ENCODE measurements at places on chromosomes 1 and 21.

- H3K27me3 ChIP-seq: no peaks in the 10 kb centered on the region
- H3K27ac ChIP-seq: peak overlapping the region; percentile 100
- no peak overlapping the region for H3K4me3 ChIP-seq
- no peaks in the 10 kb centered on the region for H3K36me3 ChIP-seq
Observed at GRCh38 chr1:234975941-234976860, 152.4 kb downstream of the TOMM20 start.

DNA sequence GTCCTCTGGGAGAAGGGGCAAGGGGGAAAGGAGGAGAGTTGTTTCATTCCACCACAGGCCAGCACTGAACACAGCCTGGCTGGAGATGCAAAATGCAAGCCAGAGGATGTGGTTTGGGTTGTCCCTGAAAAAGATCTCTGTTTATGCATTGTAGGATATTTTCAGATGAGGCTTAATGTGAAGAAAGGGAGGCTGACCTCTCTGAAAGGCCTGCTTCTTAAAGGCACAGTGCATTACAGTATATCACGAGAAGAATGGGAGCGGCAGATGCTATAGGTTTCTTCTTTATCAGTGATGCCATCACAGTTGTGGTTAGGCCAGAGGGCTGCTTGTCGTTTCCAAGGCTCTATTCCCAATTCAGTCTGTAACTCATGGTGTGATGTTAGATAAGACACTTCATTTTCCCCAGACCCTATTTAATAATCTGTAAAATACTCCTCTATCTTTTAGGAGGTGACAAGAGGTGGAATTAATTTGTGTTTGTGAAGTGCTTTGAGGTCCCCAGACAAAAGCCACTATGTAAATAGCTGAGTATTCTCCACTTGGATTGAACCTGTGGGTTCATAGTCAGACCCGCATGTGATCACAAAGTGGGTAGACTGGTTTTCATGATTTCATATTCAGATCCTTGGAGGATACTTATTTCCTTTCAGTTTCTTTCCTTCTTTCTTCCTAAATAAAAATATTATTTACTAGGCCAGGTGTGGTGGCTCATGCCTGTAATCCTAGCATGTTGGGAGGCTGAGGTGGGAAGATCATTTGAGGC, 76.5 kb upstream of the WDR26 start:
- no peaks in the 10 kb centered on the region for H3K27me3 ChIP-seq
- no peaks in the 10 kb centered on the region for H3K36me3 ChIP-seq
- no peak overlapping the region for H3K27ac ChIP-seq

GRCh38 chr1:2555634-2556276, 416 bp upstream of the TNFRSF14 start:
- no peaks in the 10 kb centered on the region for H3K27me3 ChIP-seq
- no peaks in the 10 kb centered on the region for H3K36me3 ChIP-seq
- H3K4me3 ChIP-seq: peak overlapping the region; percentile 83
- H3K27ac ChIP-seq: no peak overlapping the region

GRCh38 chr1:227260433-227260832, 57.9 kb downstream of the CDC42BPA start:
- no peaks in the 10 kb centered on the region for H3K4me1 ChIP-seq
- no peak overlapping the region for H3K4me3 ChIP-seq
- DNase-seq: no peak
- no peak overlapping the region for H3K27ac ChIP-seq
- H3K27me3 ChIP-seq: no peaks in the 10 kb centered on the region

- H3K27ac ChIP-seq: no peak overlapping the region
- no peaks in the 10 kb centered on the region for H3K36me3 ChIP-seq
- no peak for DNase-seq
- peaks cover 5% of the 10 kb centered on the region for H3K27me3 ChIP-seq
- no peak overlapping the region for H3K4me3 ChIP-seq
- H3K4me1 ChIP-seq: no peaks in the 10 kb centered on the region
Observed at GRCh38 chr21:35989138-35989735, 71.1 kb downstream of the SETD4 start.

GRCh38 chr1:154938604-154939399, 2.3 kb upstream of the PMVK start:
- no peaks in the 10 kb centered on the region for H3K36me3 ChIP-seq
- H3K27me3 ChIP-seq: no peaks in the 10 kb centered on the region
- peak overlapping the region; percentile 93 for H3K27ac ChIP-seq
- H3K4me3 ChIP-seq: no peak overlapping the region
- peak; percentile 55 for DNase-seq
- H3K4me1 ChIP-seq: peaks cover 33% of the 10 kb centered on the region

DNA sequence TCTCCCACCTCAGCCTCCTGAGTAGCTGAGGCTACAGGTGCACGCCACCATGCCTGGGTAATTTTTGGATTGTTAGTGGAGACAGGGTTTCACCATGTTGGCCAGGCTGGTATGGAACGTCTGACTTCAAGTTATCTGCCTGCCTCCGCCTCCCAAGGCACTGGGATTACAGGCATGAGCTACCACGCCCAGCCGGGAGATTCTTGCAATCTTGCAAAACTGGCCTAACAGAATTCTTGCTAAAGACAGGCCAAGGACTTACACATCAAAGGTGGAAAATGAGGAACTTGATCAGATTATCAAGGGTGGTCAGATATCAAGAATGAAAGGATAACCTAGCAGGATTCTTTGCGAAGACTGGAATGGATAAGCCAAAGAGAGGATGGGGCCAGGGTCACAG, 98.3 kb upstream of the TIAM1 start:
- H3K36me3 ChIP-seq: no peaks in the 10 kb centered on the region
- H3K27me3 ChIP-seq: no peaks in the 10 kb centered on the region
- peak; percentile 25 for DNase-seq
- H3K4me3 ChIP-seq: no peak overlapping the region
- no peak overlapping the region for H3K27ac ChIP-seq

- H3K4me3 ChIP-seq: no peak overlapping the region
- DNase-seq: no peak
- H3K36me3 ChIP-seq: no peaks in the 10 kb centered on the region
- H3K4me1 ChIP-seq: no peaks in the 10 kb centered on the region
Observed at GRCh38 chr1:7329868-7330615, 441.1 kb upstream of the VAMP3 start.

- H3K36me3 ChIP-seq: no peaks in the 10 kb centered on the region
- no peaks in the 10 kb centered on the region for H3K27me3 ChIP-seq
- H3K4me3 ChIP-seq: peak overlapping the region; percentile 62
- peak; percentile 96 for DNase-seq
- H3K27ac ChIP-seq: peak overlapping the region; percentile 94
- H3K4me1 ChIP-seq: peaks cover 46% of the 10 kb centered on the region
Observed at GRCh38 chr1:111422546-111423391, 4.8 kb downstream of the OVGP1 start.

- H3K36me3 ChIP-seq: no peaks in the 10 kb centered on the region
- no peak for DNase-seq
- H3K27ac ChIP-seq: no peak overlapping the region
Observed at GRCh38 chr1:160614410-160614809, 32.4 kb downstream of the SLAMF1 start.

GRCh38 chr1:20356850-20357459, 66.3 kb downstream of the VWA5B1 start:
- no peak overlapping the region for H3K27ac ChIP-seq

- H3K36me3 ChIP-seq: no peaks in the 10 kb centered on the region
- 0 out of 2 replicates have a peak, but pooled peaks cover 3% of the 10 kb centered on the region for H3K27me3 ChIP-seq
- DNase-seq: no peak
- no peak overlapping the region for H3K4me3 ChIP-seq
Observed at GRCh38 chr1:58003059-58003458, 543.5 kb downstream of the OMA1 start.

- H3K27ac ChIP-seq: no peak overlapping the region
- H3K4me1 ChIP-seq: peaks cover 7% of the 10 kb centered on the region
- H3K36me3 ChIP-seq: no peaks in the 10 kb centered on the region
- DNase-seq: no peak
- no peak overlapping the region for H3K4me3 ChIP-seq
Observed at GRCh38 chr1:176904057-176904751, 260.3 kb downstream of the ASTN1 start.

DNA sequence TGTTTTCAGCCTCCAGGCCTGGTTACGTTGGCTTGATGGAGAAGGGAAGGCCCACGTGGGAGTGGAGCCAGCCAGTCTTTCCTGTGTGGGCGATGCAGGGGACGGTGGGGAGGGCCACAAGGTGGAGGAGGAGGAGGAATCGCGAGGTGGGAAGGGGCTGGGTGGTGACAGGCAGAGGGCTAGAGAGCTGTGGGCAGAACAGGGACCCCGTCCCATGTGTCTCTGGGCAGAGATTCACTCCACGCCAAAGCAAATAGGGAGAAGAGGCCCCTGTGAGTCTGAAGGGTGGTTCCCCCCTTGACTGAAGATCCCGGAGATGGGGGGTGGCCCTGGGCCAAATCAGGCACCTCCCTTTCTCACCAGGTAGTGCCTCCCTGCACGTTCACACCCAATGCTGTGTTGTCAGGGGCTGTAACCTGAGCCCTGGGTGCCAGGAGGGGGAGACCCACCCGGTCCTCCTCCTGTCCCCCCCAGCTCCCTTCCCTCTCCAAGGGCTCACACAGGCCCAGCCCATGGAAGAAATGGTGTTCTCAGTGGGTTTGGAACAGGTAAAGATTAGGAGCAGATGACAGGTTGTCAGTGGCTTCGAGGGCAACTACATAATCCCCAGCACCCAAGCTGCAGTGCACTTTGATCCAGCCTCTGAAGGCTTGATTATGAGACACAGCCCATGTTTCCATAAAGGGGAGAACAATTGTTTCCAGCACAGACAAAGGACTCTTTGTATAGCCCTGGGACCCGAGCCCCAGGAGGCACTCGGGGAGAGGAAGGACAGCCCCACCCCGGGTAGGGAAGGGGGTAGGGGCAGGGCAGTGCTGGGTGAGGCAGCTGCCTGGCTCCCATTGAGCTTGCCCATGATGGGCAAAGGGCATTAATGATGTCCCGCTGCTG, 37.7 kb upstream of the GPR37L1 start:
- H3K36me3 ChIP-seq: no peaks in the 10 kb centered on the region
- peak; percentile 63 for DNase-seq
- H3K27ac ChIP-seq: peak overlapping the region; percentile 88
- no peaks in the 10 kb centered on the region for H3K27me3 ChIP-seq
- H3K4me1 ChIP-seq: peaks cover 31% of the 10 kb centered on the region

DNA sequence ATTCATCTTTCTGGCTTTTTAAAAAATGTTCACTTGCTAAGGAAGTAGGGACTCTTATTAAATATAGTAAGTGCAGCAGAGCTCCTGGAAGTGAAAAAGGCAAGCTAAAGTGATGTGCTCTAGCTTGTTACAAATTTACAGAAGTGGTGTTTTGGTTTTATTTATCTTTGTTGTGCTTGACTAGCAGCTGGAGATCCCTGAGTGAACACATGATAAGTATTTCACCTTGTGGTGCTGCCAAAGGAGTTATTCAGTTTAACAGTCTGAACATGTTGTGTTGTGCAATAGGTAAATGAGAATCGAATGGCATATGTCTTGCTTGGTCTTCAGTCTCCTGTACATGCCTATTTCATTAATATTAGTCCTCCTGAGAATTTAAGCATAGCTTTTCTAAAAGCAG, 315.7 kb downstream of the TPR start:
- no peaks in the 10 kb centered on the region for H3K27me3 ChIP-seq
- no peak overlapping the region for H3K27ac ChIP-seq
- no peak overlapping the region for H3K4me3 ChIP-seq
- no peak for DNase-seq
- H3K36me3 ChIP-seq: no peaks in the 10 kb centered on the region

GRCh38 chr1:184075055-184076029, 23.8 kb downstream of the TSEN15 start:
- H3K27me3 ChIP-seq: no peaks in the 10 kb centered on the region
- H3K27ac ChIP-seq: no peak overlapping the region
- DNase-seq: peak; percentile 70

DNA sequence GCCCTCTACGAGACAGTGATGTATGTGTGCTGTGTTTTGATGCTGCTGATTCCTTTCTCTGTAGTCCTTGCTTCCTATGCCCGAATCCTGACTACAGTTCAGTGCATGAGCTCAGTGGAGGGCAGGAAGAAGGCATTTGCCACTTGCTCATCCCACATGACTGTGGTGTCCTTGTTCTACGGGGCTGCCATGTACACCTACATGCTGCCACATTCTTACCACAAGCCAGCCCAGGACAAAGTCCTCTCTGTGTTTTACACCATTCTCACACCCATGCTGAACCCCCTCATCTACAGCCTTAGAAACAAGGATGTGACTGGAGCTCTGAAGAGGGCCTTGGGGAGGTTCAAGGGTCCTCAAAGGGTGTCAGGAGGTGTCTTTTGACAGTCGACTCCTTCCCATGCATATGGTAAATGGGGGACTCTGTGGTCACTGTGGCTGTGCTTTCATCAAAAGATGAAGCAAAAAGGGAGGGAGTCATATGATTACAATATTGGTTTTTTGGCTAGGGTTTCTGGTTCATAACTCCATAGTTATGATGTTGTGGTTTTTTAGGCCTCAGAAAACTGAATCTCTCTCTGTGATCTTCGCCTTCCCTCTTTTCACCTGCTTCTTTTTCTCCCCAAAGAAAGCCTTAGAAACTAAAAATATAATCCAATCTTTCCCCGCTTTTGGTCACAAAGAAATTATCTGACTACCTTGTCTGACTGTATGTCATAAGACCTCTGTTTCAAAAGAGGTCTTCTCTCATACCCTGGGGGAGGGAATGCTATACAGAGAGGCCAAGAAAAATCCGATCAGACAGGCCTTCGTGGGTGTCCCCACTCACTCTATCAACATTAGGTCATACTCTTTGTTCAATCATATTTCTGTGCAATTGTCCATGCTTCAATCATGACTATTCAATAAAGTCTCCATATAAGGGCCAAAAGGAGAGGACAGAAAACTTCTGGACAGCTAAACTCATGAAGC, 4.2 kb downstream of the OR2T1 start:
- DNase-seq: no peak
- no peak overlapping the region for H3K27ac ChIP-seq
- H3K36me3 ChIP-seq: no peaks in the 10 kb centered on the region
- no peak overlapping the region for H3K4me3 ChIP-seq
- no peaks in the 10 kb centered on the region for H3K4me1 ChIP-seq

DNA sequence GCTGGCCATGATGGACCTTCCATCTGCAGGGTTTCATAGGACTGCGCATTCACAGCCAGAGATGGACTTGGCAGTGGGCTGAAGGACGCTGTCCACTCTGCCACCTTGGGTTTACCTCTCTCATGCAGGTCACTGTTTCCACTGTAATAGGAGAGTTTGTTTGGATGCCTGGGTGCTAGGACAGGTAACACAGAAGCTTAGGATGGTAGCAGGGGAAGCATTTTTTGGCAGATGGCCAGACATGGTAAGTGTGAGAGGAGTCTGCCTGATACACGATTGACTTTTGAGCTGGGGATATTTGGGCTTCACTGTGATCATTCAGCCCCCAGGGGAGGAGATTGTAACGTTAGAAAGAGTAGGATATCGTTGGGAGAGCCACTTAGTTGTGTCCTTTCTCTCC, 11.8 kb downstream of the PSEN2 start:
- no peak overlapping the region for H3K4me3 ChIP-seq
- H3K4me1 ChIP-seq: peaks cover 10% of the 10 kb centered on the region
- H3K36me3 ChIP-seq: peaks cover 20% of the 10 kb centered on the region

GRCh38 chr1:183689762-183690204, 36.7 kb upstream of the APOBEC4 start:
- no peak for DNase-seq
- no peak overlapping the region for H3K27ac ChIP-seq
- no peaks in the 10 kb centered on the region for H3K36me3 ChIP-seq
- H3K4me1 ChIP-seq: no peaks in the 10 kb centered on the region

- H3K27me3 ChIP-seq: no peaks in the 10 kb centered on the region
- H3K27ac ChIP-seq: peak overlapping the region; percentile 27
- H3K4me1 ChIP-seq: peaks cover 21% of the 10 kb centered on the region
- H3K4me3 ChIP-seq: peak overlapping the region; percentile 85
- H3K36me3 ChIP-seq: no peaks in the 10 kb centered on the region
Observed at GRCh38 chr1:112849425-112850033, 106.5 kb downstream of the SLC16A1 start.

Data from PC-3 (cell line).